GM20000 (cell line): ENCODE measurements at places on chromosomes 16 and 17.

DNA sequence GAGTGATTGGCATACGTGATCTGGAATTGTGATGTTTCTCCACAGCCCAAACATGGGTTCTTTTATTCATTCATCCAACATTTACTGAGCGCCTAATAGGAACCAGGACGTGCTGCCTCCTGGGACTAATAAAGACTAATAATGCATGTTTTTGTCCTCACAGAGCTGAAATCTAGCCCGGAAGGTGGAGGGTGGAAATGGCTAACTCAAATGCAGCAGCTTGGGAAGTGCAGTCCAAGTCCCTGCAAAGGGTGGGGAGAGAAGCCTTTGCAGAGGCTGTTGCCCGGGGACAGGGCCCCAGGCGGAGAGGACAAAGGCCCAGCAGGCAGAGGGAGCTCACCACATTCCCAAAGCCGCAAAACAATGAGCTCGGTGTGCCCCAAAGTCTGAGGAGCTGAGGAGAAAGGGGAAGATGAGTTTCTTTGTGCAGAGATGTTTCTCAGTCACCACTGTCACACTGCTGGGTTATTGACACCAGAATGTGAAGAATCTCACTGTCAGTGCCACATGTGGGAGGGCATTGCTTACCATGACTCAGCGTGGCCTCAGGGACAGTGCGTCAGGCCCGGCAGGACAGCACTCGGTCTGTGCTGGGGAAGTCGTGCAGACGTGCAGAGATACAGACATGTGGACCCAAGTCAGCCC lies 118.2 kb upstream of the CHMP6 start:
- no peak for DNase-seq

DNA sequence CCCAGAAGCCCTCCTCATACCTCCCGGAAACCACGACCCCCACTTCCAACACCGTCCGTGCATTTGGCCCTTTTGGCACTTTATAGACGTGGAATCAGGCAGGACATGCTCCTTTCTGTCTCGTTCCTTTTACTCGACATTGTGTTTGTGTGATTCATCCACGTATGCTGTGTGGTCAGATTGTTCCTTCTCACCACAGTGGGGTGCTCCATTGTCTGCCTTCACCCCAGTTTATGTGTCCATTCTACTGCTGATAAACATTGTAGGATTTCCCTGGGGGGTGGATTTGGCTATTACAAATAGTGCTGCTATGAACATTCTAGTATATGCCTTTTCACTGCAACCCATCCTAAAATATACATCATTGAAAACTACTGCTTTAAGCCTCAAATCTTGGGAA lies 28.9 kb upstream of the RPH3AL start:
- DNase-seq: no peak

GRCh38 chr17:39016193-39017153 lies 49.3 kb upstream of the FBXO47 start:
- DNase-seq: no peak

- no peak for DNase-seq
These were observed 2.1 kb upstream of the MFAP4 start for GRCh38 chr17:19388791-19389785.

DNA sequence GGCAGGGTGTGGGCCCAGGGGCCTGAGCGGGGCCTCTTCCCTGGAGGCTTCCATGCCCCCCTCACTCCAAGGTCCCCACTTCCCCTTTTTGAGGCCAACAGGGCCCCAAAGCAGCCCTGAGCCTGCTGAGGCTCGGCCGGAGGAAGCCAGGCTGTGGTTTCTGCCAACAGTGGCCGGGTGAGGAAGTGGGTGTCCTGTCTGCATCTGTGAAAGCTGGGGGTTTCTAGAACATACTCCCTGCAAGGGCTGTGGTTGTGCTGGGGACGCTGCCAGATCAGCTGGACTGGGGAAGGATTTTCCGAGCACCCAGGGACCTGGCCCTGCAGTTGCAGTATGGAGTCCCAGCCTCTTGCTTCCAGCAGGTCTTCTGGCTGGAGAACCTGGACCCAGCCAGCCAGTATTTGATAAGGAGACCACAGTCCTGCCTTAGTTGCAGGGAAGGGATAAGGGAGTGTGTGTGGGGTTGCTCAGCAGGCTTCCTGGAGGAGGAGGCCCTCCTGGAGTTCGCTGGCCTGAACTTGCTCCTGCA lies 15.7 kb downstream of the ADCY7 start:
- DNase-seq: peak; percentile 78

GRCh38 chr16:80161799-80162739 lies 378.7 kb upstream of the DYNLRB2 start:
- DNase-seq: no peak

DNA sequence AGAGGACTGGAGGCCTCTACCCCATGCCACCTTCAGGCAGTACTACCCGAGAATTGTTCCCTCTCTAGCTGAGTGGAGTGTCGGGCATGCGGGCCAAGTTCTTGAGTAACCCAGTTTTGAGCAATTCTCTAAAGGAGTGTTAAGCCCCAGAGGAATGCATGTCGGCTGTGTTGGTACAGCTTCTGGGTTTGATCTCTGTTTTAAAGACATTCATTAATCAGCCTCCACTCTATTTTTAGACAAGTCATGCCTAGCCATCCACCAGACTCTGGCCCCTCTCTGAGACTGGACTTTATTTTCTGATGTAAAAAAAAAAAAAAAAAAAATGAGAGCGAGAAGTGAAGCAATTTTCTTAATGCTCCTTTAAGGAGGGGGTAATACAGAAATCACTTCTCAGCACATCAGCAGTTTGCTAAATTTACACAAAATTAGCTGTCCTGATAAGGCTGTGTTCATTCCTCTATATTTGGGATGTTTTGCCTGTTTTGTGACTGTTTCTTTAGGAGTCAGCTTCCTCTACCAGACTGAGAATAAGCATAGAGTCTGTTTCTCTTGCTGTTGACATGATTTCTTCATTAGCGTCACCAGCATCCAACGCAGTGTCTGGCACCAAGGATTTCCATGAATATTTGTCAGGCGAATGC lies 88.7 kb downstream of the AXIN2 start:
- DNase-seq: no peak

DNA sequence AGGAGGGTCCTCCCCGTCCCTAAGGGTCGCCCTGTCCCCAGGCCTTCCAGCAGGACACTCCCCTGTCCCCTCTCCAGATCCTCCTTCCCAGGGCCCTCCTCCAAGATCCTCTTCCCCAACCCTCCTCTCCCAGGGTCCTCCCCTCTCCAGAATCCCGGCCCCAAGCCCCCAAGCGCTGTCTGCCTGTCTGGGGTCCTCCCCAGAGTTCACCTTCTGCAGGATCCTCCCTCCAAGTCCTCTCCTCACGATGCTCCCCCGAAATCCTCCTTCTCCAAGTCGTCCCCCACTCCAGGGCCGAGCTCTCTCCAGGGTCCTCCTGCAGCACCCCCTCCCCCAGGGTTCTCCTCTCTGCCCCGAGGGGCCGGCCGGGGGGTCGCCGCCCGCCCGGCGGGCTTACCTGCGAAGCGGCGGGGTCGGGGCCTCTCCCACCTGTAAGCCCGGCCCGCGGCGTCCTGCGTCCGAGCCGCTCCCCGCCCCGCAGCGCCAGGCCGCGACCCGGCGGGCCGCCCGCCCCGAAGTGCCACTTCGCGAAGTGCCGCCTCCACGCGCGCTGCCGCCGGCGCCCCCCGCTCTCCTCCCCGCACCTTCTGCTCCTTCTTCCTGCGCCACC lies 678 bp upstream of the BAIAP2 start:
- no peak for DNase-seq

DNA sequence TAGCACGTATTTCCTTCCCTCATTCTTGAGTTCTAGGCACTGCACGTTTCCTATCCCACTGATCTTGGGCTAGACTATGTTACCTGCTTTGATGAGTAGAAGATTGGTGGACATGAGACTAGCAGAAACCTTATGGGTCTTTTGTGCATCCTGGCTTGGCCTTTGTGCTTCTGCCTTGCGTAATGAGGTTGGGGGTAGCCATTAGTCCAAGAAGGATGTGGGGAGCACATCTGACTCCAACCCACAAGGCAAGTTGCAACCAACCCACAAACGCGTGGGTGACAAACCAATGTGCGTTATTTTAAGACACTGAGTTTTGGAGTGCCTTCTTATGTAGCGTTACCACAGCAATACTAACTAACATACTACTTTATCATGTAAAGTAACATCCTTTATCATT lies 180.4 kb upstream of the IRX5 start:
- DNase-seq: no peak

- no peak for DNase-seq
These were observed 11.9 kb downstream of the PIEZO1 start for GRCh38 chr16:88772871-88773811.

DNA sequence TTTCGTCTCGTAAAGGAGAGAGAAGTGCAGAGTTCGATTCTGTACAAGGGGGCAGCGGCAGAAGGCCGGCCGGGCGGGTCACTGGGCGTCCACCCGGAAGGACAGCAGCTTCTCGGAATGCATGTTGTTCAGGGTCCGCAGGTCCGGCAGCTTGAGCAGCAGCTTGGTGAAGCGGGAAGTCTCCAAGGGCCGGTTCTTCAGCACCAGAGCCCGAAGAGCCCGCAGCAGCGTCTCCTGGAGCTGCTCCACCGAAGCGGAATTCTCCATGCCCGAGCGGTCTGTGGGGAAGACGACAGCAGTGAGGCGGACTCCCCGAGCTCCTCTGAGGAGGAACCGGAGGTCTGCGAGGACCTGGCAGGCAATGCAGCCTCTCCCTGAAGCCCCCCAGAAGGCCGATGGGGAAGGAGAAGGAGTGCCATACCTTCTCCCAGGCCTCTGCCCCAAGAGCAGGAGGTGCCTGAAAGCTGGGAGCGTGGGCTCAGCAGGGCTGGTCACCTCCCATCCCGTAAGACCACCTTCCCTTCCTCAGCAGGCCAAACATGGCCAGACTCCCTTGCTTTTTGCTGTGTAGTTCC lies 7.3 kb downstream of the NR1D1 start:
- no peak for DNase-seq

GRCh38 chr16:4257646-4258556 lies 14.9 kb downstream of the TFAP4 start:
- no peak for DNase-seq

GRCh38 chr17:60269417-60269816 lies 119.6 kb downstream of the CA4 start:
- DNase-seq: no peak
